ENCODE measurements at places on chromosomes 11 and 22.

DNA sequence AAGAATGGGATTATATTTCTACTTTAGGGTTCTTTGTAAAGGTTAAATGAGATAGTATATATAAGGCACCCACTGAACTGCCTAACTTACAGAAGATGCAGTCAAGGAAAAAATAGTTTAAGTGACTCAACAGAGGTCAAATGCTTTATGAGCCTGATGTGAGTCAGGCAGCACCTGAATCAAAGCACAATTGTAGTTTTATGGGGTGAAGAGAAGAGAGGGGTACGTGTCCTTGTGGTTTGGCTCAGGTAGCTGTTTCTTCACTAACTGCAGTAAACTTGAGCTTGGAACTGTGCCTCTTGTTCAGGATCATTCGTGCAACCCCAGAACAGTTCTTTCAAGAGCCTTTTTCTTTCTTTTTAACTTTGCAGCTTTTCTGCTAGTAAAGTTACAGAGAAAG is 125.2 kb upstream of the SPON1 start:
- no peak for DNase-seq

GRCh38 chr11:70618431-70619101 is 220.2 kb downstream of the CTTN start:
- DNase-seq, result no peak

- DNase-seq, result no peak
Measured at GRCh38 chr11:72239849-72240460, 4.0 kb downstream of the PHOX2A start.

- peak; percentile 51 for DNase-seq
Measured at GRCh38 chr11:27485930-27486773, 13.6 kb upstream of the LGR4 start.

- no peak for DNase-seq
Measured at GRCh38 chr11:34650528-34650927, 29.6 kb downstream of the EHF start.

- no peak for DNase-seq
Measured at GRCh38 chr11:117009905-117010605, 88.2 kb downstream of the SIK3 start.

DNA sequence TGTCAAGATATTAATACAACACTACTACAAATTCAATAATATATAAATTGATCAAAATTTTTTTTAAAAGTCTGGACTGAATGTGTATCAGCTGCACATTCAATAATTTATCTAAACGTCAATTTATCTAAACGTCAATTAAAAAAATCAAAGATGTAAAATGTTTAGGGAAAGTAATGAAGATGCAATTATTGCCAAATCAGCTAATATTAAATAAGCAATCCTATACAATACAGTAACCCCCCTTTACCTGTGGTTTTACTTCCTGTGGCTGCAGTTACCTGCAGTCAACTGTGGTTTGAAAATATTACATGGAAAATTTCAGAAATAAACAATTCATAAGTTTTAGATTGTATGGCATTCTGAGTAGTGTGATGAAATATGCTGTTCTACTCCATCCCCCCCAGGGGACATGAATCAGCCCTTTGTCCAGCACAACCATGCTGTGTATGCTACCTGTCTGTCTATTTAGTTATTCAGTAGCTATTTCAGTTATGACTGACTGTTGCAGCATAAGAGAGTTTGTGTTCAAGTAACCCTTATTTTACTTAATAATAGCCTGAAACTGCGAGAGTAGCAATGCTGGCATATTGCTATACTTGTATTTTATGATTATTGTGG is 72.2 kb downstream of the CWF19L2 start:
- no peak for DNase-seq

DNA sequence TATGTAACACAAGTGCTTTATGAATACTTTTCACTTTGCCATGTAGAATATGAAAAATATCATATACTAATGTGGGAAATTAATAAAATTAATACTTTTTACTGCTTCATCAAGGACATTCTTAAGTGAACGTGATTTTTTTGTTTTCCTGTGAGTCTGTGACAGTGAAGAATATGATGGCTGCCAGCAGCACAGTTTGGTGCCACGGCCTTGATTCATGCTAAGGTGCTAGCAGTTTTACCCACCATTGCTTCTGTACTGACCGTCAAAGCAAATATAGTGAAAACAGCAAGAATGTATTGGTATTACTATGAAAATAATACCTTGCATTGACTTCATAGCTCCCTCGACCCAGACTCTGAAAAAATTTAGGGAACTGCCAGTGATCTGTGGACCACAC is 79.7 kb downstream of the APOL5 start:
- no peak for DNase-seq

- DNase-seq, result no peak
Measured at GRCh38 chr22:50683086-50683993, 10.7 kb downstream of the SHANK3 start.

DNA sequence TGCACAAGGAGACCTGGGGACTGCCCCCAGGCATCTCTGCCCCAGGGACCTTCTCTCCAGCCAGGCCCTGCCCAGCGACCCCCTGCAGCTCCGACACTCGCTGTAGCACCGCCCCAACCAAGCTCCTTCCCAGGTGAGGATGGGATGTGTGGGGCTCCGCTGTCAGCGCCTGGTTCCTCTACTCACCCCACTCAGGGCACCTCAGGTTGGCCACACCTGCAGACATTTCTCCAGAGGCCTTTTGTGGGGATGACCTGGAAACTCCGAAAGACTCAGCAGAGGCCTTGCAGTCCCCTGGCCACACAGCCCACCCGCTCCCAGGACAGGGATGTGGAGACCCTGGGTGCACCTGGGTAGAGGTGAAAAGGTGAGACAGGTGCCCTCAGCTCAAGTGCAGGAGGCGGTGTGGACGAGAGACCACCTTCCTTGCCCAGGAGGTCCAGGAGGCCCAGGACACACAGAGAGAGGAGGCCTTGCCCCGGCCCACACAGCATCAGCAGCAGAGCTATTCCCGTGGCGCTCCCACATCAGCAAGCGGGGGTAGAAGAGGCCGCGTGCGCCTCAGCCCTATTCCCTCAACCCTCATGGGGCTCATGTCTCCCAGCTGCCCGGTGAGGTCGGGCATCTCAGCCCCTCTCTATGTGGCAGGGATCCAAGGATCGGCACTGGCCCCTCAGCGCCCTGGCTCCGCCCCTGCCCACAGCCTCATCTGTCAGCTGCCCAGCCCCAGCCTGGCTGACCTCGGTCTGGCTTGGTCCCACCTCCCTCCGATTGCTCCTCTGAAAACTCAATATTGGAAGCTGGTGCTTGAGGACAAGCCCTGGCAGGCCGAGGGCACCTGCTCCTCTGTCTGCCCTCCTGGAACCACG is 20.9 kb downstream of the TRPM5 start:
- DNase-seq, result no peak

DNA sequence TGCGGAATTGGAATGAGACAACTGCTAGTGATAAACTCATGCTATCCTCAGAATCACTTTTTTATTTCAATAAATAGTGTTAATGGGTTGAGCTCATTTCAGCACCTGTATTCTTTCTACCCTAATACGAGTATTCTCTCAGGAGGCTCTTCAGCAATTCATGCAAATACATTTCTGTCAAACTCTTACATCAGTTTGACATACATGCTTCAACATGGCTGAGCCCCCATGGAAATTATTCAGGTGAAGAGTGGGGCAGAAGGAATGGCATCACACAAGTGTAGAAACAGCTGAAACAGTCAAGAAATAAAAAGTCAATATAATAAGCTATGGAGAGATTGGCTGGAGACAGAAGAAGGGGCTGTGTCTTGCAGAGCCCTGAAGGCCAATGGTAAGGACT is 77.8 kb upstream of the SNX19 start:
- no peak for DNase-seq

- no peak for DNase-seq
Measured at GRCh38 chr22:36208162-36208765, 6.7 kb upstream of the APOL4 start.

- DNase-seq, result no peak
Measured at GRCh38 chr11:19576054-19576453, 136.6 kb upstream of the NAV2 start.

- DNase-seq, result no peak
Measured at GRCh38 chr22:46579751-46580449, 40.3 kb upstream of the GRAMD4 start.

DNA sequence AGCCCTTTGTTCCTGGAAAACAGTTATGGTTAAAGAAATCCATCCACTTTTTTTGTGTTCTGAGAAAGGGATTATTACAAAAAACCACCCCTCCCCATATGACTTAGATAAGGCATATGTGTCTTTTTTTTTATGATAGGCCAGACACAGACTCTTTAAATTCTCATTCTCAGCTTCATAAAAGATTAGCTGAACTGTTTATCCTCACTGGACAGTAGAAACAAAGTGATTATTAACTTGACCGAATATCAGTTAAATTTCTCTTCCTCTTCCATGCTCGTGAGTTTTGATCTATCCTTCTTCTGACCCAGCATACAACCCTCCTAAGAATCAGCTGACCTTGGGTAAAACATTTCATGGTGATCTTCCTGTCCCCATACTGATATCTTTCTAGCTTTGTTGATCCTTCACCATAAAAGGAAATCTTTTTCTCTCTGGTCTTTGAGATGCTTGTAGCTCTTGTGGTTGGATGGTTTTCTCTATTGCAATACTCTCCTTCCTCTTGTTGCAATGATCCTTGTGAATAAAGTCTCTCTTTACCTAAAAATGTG is 26.2 kb downstream of the OR2AG2 start:
- no peak for DNase-seq

- DNase-seq, result peak; percentile 19
Measured at GRCh38 chr22:26367402-26368245, 61.4 kb upstream of the ASPHD2 start.

GRCh38 chr11:76067099-76067498 is 139.2 kb downstream of the WNT11 start:
- DNase-seq, result no peak

DNA sequence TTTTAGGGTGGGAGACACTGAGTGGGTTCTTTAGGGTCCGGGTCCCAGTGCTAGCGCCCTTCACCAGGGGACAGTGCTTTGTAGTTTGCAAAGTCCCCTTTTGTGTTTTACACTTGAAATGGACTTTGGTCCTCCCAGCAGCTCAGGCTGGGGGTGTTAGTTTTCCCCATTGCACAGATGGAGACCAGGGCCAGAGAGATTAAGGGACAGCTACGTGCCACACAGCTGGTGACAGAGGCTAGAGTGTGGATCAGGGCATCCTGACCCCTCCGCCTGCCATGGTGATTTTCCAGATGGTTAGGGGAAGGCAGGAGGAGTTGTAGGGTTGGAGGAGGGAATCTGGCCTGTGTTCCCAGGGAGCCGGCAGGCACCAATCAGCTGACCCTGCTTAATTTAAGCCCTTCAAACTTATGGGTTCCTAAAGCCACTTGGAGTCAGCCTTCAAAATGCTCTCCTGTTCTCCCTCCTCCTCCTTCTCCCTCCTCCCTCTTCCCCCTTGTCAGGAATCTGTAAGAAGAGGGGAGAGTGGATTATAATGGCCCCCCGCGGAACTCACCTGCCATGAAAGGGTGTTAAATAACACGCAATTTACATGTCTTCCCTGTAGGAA is 22.5 kb upstream of the MPPED1 start:
- no peak for DNase-seq

DNA sequence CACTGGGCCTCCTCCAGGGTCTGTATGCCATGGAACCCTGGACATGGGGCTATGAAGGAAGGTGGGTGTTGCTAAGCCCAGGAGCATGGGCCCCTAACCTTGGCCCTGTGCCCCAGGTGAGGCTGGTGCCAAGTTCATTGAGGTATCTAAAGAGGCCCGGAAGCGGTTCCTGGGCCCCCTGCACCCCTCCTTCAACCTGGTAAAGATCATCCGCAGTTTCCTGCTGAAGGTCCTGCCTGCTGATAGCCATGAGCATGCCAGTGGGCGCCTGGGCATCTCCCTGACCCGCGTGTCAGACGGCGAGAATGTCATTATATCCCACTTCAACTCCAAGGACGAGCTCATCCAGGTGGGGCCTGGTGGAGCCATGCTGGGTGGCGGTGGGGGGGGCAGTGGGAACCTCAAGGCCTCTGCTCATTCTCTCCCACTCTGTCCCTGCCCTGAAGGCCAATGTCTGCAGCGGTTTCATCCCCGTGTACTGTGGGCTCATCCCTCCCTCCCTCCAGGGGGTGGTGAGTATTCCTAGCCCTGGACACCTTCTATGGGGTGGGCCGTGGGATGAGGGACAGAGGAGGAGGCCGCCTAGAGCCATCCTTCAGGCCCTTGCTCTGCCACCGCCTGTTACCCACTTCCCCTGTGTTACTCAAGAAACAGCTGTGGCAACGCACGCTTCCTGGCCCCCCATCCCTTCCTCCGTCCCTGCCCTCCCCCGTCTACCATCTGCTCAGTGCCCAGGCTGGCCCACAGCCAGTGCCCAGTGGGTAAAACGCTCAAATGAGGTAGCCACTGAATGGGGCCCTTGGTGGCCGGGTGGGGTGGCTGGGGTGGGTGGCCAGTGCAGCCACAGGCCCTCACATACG is 3.0 kb downstream of the PNPLA2 start:
- DNase-seq, result no peak
